IgD-negative memory B cell (primary cell): ENCODE measurements at places on chromosomes 3 and 15. TPM values are rescaled to one million over a fixed set of nuclear protein-coding genes. Genes with fewer than 3 reads are reported as not detected.

Gene AMIGO3
- 1.5 TPM for polyA plus RNA-seq

Gene CPEB1
- polyA plus RNA-seq = 0.11 TPM

Gene GATA2
- 0.11 TPM for polyA plus RNA-seq

Gene RASA2
- 27.0 TPM for polyA plus RNA-seq

Gene TNIK
- 3.0 TPM for polyA plus RNA-seq

Gene TICRR
- not detected for polyA plus RNA-seq

Gene GABRA5
- polyA plus RNA-seq = not detected

Gene GOLGA8T
- polyA plus RNA-seq = not detected

Gene TRIM42
- not detected for polyA plus RNA-seq

Gene XPC
- 40.6 TPM for polyA plus RNA-seq

Gene C3orf85
- not detected for polyA plus RNA-seq

Gene PLA2G4D
- polyA plus RNA-seq = not detected

Gene PAK6
- polyA plus RNA-seq = not detected

Gene NME9
- polyA plus RNA-seq = 0.29 TPM

Gene LNP1
- 0.88 TPM for polyA plus RNA-seq

Gene SNTN
- not detected for polyA plus RNA-seq

Gene HAPLN3
- polyA plus RNA-seq = 1.2 TPM

Gene SEMA3F
- not detected for polyA plus RNA-seq

Gene HDC
- not detected for polyA plus RNA-seq

Gene ALG3
- 72.3 TPM for polyA plus RNA-seq

Gene GNAT1
- not detected for polyA plus RNA-seq

Gene CCR9
- polyA plus RNA-seq = 6.3 TPM

Gene NDN
- not detected for polyA plus RNA-seq

Gene ASB14
- 0.53 TPM for polyA plus RNA-seq

Gene HRG
- polyA plus RNA-seq = not detected

Gene RASL12
- not detected for polyA plus RNA-seq

Gene CSTA
- polyA plus RNA-seq = not detected

Gene AMT
- polyA plus RNA-seq = 1.3 TPM

Gene CHRNB4
- not detected for polyA plus RNA-seq

Gene FOXB1
- not detected for polyA plus RNA-seq

Gene GOLGA8J
- not detected for polyA plus RNA-seq

Gene ADGRG7
- not detected for polyA plus RNA-seq

Gene BFSP2
- polyA plus RNA-seq = 2.8 TPM

Gene GP5
- polyA plus RNA-seq = 0.05 TPM

Gene ANKUB1
- polyA plus RNA-seq = not detected

Gene MORC1
- polyA plus RNA-seq = not detected

Gene GOLGA8M
- polyA plus RNA-seq = not detected

Gene BRPF1
- polyA plus RNA-seq = 14.2 TPM

Gene GOLGA8F
- polyA plus RNA-seq = not detected

Gene DZIP1L
- polyA plus RNA-seq = not detected

Gene ACOX2
- polyA plus RNA-seq = not detected

Gene ARHGAP11A
- polyA plus RNA-seq = 2.4 TPM

Gene GOLGA6B
- polyA plus RNA-seq = not detected

Gene NEO1
- polyA plus RNA-seq = 1.6 TPM

Gene TMEM87A
- 39.2 TPM for polyA plus RNA-seq

Gene CACNA2D2
- polyA plus RNA-seq = 0.11 TPM

Gene ITIH1
- not detected for polyA plus RNA-seq

Gene PLCB2
- 20.8 TPM for polyA plus RNA-seq
